ENCODE measurements at places on chromosomes 12 and 14.
A peak's percentile ranks its signal among the peaks of the same experiment; 100 is the strongest.

DNA sequence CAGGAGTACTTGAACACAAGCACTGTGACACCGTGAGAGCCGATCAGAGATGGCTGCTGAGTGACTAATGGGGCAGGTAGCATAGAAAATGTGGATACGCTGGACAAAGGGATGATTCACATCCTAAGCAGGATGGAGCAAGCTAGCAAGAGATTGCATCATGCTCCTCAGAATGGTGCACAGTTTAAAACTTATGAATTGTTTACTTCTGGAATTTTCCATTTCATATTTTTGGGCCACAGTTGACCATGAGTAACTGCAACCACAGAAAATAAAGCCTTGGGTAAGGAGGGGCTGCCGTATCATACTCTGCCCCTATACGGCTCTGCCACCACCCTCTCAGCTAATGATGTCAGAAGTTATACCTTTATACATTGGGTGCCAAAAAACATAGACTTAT is 23.3 kb upstream of the MARK3 start:
- DNase-seq: peak; percentile 90

DNA sequence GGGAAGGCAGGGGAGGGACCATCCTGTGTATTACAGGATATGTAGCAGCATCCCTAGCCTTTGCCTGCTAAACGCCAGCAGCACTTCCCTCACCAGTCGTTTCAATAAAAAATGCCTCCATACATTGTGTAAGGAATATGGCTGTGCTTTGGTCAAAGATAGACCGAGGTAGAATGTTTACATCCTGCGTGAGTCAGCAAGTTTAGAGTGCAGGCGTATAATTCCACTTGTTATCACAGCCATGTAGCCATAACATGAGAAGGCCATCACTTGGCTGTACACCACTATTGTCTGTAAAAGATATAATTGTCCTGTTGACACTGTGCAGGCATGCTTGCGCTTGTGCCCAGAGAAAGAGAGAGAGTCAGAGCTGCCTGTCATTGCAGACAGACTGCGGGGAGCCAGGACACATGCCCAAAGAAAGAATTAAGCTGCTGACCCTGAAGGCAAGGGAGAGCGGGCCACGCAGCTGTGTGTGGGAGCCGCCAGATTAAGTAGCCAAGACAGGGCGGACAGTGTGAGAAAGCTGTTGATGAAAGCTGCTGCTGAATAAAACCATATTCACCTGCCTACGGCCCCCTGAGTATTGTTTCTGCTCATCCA is 68.4 kb downstream of the CRACR2A start:
- DNase-seq: no peak

DNA sequence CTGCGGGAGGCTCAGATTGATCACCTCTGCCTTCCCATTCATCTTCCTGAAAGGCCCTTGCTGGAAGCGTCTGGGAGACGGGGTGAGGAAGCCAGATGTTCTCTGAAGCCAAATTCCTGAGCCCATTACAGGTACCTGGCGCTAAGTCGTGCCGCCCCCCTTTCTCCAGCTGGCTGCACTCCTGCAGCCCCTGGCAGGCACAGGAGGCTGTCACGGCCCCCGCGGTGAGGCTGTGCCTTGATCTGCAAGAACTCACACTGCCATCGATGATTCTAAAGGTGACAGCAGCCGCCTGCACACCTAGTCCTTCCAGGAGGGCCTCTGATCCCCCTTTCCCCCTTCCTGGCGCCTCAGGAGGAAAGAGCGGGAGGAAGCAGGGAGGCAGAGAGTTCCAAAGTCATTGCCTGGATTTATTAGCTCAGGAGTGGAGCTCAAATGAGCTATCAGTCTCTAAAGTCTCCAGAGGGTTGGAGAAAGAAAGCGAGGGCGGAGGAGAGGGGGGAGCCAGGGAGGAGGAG is 106.9 kb downstream of the RFLNA start:
- DNase-seq: no peak

DNA sequence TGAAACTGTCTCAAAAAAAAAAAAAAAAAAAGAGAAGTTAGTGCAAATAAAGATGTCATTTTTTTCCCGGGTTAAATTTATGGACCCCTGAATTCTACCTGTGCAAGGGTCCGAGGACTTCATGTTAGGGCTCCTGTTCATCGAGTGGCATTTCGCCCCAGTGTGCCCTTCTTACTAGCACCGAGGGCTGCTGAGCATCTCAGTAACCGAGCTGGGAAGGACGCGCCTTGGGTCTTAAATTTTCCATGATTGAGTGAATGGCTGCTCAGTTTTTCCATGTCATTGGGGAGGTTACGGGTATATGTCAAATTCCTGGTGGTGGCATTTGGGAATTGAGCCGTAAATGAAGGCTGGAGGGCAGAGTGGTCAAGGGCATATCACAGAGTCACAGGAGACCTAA is 34.9 kb upstream of the MAP1LC3B2 start:
- no peak for DNase-seq

DNA sequence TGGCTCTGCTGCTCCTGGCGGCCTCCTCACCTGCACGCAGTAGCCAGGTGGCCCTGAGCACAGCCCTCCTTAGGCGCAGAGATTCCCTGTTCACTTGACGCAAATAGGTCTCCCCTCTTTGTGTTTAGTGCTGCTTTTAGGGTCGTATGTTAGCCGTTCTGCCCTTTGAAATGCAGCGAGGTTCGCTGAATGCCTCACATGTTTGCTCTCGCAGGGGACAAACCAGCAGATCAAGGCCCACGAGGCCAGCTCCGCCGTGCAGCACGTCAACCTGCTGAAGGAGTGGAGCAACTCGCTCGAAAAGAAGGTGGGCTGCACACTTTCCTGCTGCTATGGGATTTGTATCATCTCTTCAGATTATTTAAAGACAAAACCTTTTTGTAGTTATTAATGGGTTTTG is 31.4 kb upstream of the AMN start:
- no peak for DNase-seq

DNA sequence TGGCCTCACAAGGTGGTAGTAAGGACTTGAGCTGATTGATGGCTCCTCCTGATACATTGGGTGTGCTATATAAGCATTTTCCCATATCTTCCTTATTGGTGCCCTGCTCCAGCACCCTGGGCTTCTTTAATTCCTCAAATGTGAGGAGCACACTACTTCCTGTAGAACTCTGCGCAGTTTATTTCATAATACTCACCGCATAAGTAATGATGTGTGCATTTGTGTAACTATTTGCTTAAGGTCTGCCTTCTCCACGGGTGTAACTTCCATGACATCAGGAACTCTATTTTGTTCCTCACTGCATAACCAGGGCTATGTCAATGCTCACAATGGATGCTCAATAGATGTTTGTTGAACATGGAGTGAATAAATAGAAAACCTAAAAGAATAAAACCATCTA is 392.2 kb downstream of the SEC23A start:
- DNase-seq: no peak

DNA sequence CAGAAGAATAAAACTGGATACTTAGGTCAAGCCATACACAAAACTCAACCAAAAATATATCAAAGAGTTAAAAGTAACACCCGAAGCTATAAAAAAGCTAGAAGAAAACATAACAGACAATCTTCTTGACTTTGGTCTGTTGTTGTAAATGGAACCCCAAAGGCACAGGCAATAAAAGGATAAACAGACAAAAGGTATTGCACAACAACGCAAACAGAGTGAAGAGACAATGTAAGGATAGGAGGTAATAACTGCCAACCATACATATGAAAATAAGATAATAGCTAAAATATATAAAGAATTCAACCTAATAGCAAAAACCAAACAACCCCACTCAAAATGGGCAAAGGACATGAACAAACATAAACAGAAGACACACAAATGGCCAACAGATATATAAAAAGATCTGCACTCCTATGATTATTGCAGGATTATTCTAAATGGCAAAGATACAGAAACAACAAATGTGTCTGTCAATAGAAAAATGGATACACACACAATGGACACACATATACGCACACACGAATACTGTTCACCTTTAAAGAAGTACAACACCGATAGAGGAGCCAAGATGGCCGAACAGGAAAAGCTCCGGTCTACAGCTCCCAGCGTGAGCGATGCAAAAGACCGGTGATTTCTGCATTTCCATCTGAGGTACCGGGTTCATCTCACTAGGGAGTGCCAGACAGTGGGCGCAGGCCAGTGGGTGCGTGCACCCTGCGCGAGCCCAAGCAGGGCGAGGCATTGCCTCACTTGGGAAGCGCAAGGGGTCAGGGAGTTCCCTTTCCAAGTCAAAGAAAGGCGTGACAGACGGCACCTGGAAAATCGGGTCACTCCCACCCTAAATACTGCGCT is 1137.1 kb downstream of the FSCB start:
- no peak for DNase-seq
